ENCODE measurements at places on chromosomes 3 and 15.

GRCh38 chr3:63970631-63971475 is 52.4 kb downstream of the PSMD6 start:
- no peak for DNase-seq

DNA sequence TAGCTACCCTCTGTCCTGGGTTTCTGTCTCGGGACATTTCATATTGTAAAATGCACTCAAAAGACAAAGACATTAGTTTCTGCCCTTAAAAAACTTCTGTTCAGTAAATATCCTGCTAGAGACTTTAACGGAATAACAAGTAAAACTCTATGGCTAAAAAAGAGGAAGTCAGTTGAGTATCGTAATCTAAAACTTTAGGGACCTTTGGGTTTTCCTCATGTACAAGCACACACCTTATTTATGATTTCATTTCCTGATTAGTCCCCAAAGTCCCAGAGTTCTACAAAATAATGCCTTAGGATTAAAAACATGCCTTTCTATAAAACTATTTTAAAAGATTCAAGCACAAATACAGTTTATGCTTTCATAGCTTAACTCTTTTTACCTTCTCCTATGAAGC is 585.9 kb downstream of the UNC13C start:
- DNase-seq, result no peak

DNA sequence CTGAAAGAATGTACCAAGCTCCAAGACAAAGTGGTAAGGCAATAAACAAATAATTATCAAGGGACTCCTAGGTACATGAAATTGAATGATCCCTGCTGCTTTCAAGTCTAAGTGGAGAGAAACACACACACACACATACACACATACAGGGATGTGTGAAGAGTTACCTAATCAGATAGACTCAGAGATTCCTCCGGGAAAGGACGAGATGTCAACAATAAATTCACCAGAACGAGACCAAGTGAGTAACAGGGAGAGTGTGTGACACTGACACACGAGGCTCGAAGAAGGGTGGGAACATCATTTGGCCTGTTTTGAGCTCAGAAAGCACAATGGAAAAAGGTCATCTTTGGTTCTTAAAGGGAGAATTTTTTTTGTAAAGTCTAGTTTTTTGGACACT is 13.4 kb downstream of the LRIG1 start:
- no peak for DNase-seq

GRCh38 chr3:4038351-4038750 is 239.1 kb downstream of the LRRN1 start:
- DNase-seq, result no peak

GRCh38 chr15:25785641-25786025 is 77.5 kb downstream of the ATP10A start:
- no peak for DNase-seq

GRCh38 chr3:64928683-64929082 is 240.9 kb upstream of the ADAMTS9 start:
- DNase-seq, result no peak

- DNase-seq, result no peak
These were observed 7.1 kb downstream of the ITGA11 start for GRCh38 chr15:68424754-68425390.

GRCh38 chr3:72816862-72817355 is 31.3 kb downstream of the SHQ1 start:
- no peak for DNase-seq

DNA sequence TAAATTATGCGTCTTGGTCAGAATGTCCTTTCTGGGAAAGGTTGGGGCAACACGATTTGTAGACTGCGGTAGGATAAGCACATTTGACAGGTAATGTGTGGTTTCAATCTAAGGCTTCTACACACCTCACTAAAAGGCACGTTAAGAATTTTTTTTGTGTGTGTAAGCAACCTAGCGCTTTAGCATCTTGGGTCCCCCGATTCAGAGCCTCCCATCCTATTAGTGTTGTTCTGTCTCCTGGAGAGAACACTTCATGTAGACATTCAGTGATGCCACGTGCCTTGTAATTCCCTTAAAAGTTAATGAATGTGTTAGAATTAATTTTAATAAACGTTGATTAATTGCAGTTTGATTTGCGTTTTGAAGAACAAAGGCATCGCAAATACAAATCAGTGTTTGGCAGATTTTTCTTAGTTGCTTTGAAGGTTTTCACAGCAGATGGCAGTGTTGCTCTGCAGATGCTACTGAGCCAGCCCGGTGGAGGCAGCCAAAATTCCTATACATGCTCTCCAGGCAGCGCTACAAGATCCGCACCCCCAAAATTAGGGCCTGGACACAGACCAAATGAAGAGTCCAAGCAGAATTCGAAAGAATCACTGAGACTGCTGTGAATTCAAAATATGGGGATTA is 63.5 kb downstream of the OTOL1 start:
- DNase-seq, result no peak

- DNase-seq, result no peak
These were observed 15.9 kb downstream of the IGDCC3 start for GRCh38 chr15:65361708-65362459.

DNA sequence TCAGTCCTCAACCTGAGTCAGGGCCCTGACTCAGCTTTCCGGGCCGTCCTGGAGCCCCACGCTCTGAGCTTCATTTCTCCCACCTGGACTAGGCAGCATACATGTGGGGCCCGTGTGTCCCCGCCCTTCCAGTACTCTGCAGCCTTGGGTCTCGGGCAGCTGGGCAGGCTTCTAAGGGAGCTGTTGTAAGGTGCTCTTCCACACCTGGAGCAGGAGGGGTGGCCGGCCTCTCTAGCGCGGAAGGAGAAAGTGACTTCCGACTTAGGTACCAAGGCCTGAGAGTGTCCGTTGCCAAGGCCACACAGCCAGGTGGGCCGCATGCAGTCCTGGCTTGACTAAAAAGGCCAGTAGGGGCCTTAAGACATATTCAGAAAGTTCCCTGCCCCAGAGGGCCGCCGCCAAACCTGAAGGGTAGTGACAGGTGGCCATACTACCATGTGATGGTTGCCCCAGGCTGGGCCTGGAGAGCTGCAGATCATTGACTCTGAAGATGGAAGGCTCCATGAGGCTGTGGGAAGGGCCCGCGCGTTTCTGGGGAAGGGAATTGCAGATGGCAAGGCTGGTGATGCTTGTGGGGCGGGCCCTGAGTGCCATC is 9.4 kb upstream of the SEMA3B start:
- DNase-seq, result no peak

GRCh38 chr15:25433118-25433865 is 5.5 kb downstream of the UBE3A start:
- no peak for DNase-seq

DNA sequence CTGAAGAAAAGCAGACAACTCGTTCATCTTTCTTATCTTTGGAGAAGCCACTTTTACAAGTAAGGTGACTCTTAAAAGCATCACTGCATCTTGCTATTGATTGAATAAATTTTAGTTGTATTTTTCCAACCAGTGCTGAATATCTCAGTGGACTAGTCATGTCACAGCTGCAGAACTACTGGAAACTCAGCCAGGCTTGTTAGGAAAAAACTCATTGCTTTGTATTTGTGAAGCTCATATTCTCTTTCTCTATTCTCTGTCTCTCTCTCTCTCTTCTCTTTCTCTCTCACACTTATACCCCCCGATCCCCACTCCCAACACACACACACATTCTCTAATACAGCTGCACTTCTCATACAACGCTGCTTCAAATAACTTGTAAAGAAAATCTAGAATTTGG is 104.3 kb downstream of the WDR76 start:
- DNase-seq, result no peak

- no peak for DNase-seq
These were observed 12.9 kb downstream of the EIF2AK4 start for GRCh38 chr15:39946862-39947261.

DNA sequence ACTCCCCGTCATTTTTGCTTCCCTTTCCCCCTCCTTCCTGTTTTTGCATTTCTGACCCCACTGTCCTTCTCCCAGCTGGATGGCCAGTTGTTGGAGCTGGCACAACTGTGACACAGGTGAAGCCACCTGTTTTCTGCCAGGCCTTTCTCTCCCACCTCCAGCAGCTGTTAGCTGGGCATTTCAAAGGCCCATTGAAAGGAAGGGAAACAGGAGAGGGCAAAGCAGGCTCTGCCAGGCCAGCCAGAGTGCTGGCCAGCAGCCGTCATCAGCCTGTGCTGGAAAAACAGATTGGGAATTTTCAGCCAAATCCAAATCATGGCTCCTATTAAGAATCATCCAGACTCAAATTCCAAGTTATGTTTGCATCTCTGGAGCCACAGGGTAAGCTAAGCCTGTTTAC is 155.2 kb upstream of the C2CD4B start:
- DNase-seq, result no peak
